ENCODE measurements at places on chromosomes 3 and 15.

- DNase-seq, result no peak
These were observed 51.4 kb upstream of the SOX2 start for GRCh38 chr3:181660337-181660736.

- no peak for DNase-seq
These were observed 20.8 kb upstream of the DNAAF4 start for GRCh38 chr15:55528812-55529211.

DNA sequence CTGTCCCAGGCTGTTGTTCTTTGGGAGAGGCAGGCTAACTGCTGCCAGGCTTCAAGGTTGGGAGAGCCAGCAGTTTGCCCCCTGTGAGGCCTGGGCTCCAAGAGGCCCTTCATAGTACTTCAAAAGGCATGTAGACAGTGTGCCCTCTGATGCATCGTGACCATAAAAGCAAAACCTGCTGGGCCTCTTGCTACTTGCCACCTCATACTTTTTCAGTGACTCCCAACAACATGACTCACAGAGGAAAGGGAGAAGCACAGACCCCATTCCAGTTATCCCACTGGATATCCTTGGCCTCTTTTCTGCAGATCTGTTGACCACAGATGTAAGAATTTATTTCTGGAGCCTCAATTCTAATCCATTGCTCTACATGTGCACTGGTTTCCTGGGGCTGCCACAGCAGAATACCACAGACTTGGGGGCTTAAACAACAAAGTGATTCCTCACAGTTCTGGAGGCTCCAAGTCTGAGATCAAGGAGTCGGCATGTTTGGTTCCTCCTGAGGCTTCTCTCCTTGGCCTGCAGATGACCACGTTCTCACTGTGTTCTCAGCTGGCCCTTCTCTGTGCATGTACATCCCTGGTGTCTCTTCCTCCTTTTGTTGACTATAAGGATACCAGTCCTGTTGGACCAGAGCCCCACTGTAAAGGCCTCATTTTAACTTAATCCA lies 8.9 kb upstream of the NSMCE3 start:
- DNase-seq, result no peak

- no peak for DNase-seq
These were observed 25.8 kb downstream of the ARNT2 start for GRCh38 chr15:80429964-80430363.

GRCh38 chr15:66472176-66472999 lies 25.2 kb downstream of the SNAPC5 start:
- no peak for DNase-seq

- DNase-seq, result no peak
These were observed 35.7 kb upstream of the BLM start for GRCh38 chr15:90681480-90681879.

GRCh38 chr15:65856821-65857455 lies 12.4 kb upstream of the RAB11A start:
- DNase-seq, result peak; percentile 29

DNA sequence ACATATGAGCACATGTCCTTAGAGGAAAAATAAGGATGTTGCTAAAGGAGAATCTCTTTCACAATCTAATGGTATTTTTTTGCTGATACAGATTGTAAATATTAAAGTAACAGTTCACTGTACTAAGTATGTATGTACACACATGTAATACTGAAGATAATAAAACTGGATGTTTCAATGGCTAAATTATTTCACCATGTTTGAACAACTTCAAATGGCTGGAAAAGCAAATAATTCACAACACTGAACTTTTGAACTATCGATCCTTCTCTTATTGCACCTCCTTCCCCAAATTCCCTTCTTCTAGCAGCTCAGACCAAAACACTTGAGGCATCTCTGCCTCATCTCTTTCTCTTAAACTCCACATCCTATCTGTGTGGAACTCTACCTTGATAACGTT lies 149.5 kb downstream of the EPHA3 start:
- DNase-seq, result no peak

DNA sequence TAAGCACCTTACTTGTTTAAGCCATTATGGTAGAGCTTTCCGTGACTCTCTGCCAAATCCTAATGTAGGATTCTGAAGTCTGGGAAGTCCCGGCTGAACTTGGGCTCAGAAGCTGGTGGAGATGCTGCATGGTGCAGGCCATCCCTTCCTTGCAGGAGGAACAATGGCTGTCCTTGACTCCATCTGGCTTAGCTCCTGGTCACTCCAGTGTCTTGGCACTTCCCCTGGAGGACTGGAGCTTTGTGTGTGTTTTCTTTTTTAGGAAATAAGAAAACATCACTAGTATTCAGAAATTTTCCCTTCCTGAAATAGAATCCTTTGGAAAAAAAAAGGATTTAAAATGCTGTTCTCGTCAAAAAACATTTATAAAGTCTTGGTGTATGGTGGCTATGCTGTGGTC lies 209.3 kb upstream of the ROPN1 start:
- no peak for DNase-seq

GRCh38 chr3:80227216-80227615 lies 459.4 kb upstream of the ROBO1 start:
- no peak for DNase-seq

DNA sequence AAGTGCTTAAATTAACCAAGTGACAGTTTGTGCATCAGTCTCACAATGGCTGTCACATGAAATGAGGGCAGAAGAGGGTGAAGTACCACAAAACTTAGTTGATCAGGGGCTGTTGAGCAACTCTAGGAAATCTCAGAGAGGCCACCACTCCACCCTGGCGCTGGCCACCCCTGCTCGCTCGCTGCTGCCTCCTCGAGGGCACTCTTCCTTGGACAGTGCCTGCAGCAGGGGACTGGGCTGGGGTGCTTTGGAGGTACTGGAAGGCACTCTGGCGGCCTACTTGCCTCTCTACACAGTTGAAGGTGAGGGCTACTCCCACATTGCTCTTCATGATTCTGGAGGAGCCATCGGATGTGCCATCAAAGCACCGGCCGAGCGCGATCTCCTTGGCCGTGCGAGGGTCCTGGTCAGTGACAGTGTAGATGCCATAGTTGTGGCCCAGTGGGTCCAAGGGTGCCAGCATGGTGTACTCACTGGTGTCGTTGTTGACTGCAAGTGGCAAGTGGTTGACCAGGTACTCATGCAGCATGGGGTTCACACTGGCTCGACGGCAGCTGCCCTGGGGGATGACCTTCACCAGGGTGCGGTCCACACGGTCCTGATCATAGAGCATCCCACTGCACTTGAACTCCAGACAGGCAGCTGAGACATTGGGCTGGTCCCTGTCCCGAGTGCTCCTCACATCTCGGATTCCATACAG lies 11.6 kb upstream of the CLPX start:
- no peak for DNase-seq

GRCh38 chr3:98763819-98764418 lies 779 bp downstream of the ST3GAL6 start:
- DNase-seq, result no peak

- DNase-seq, result no peak
These were observed 840.0 kb downstream of the EPHA3 start for GRCh38 chr3:89947337-89947954.

- no peak for DNase-seq
These were observed 22.1 kb downstream of the CDIN1 start for GRCh38 chr15:36601497-36601932.

- no peak for DNase-seq
These were observed at the start of gene GRAMD2A for GRCh38 chr15:72197460-72198355. Gene GRAMD2A, minus strand, starts transcription at chr15:72197787.

- no peak for DNase-seq
These were observed 70.9 kb downstream of the IMPG2 start for GRCh38 chr3:101249522-101249921.

DNA sequence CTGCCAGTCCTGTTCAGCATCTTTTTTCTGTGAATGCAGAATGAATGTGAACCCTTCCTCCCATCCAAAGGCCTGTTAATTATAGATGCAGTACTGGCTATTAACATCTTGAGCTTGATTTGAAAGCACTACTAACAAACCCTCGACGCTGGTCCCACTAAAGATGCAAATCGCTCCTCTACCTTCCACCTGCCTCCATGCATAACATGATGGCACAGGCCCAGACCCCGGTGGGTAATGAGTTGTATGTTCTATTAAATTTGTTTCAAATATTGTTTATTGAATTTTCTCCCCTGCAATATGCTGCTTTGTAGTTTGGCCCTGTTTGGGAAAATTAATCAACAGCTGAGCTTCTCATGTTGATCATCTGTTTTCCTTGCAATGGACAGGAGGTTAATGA lies 69.3 kb downstream of the RAB11A start:
- no peak for DNase-seq

- DNase-seq, result no peak
These were observed 97.6 kb upstream of the GAP43 start for GRCh38 chr3:115525731-115526130.

DNA sequence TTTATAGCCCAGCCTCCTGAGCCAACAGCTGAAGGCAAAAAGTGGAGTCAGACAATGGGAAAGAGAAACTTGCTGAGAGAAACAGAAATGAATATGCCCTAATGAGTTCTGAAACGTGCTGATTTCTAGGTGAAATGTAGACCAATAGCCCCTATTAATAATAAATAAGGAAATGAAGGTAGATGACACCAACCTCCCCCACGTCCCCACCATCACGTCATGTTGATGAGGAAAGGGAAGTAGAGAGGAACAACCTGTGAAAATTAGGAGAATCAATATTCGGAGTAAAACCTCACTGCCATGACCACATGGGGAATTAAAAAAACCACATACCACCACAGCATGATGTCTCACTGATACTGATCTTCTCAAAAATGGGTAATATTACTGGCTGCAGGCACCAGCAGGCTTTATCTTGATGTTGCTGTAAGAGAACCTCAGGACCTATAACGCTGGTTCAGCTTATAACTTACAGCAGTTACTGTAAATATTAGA lies 64.0 kb downstream of the KAT2B start:
- DNase-seq, result no peak

GRCh38 chr3:14283092-14283812 lies 104.6 kb downstream of the LSM3 start:
- no peak for DNase-seq

GRCh38 chr3:188348435-188349244 lies 194.7 kb downstream of the LPP start:
- DNase-seq, result no peak

DNA sequence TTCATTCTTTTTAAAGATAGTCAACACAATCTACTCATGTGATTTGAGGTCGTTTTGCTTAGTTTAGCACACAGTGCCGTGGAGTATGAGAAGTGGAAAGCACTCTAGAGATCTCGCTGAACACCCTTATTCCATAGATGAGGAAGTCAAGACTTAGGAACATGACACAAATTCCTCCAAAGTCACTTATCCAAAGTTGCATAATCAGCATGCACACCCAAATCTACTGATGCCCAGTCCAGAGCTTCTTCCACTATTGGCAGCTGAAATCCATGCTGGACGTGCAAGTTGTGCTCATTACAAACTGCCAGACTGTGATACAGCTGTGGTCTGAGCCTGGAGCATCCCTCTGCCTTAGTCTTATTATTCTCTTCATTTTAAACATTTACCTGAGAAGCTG lies 83.5 kb upstream of the ZNF280D start:
- DNase-seq, result no peak

- no peak for DNase-seq
These were observed 124.8 kb downstream of the LIPC start for GRCh38 chr15:58556541-58556940.

DNA sequence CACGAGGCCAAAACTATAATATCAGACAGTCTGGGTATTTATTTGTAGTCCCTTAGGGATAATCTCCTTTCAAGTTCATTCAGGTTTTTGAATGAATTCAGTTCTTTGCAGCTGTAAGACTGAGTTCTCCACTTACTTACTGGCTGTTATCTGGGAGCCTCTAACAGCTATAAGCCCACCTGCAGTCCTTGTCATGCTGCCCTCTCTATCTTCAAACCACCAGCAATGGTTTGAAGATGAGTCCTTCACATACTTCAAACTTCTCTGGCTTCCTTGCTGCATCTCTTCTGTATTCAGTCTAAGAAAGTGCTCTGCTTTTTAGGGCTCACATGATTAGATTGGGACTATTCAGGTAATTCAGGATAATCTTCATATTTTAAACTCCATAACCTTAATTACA lies 154.5 kb upstream of the STT3B start:
- DNase-seq, result no peak

GRCh38 chr15:31974855-31975829 lies 55.2 kb upstream of the CHRNA7 start:
- DNase-seq, result no peak

DNA sequence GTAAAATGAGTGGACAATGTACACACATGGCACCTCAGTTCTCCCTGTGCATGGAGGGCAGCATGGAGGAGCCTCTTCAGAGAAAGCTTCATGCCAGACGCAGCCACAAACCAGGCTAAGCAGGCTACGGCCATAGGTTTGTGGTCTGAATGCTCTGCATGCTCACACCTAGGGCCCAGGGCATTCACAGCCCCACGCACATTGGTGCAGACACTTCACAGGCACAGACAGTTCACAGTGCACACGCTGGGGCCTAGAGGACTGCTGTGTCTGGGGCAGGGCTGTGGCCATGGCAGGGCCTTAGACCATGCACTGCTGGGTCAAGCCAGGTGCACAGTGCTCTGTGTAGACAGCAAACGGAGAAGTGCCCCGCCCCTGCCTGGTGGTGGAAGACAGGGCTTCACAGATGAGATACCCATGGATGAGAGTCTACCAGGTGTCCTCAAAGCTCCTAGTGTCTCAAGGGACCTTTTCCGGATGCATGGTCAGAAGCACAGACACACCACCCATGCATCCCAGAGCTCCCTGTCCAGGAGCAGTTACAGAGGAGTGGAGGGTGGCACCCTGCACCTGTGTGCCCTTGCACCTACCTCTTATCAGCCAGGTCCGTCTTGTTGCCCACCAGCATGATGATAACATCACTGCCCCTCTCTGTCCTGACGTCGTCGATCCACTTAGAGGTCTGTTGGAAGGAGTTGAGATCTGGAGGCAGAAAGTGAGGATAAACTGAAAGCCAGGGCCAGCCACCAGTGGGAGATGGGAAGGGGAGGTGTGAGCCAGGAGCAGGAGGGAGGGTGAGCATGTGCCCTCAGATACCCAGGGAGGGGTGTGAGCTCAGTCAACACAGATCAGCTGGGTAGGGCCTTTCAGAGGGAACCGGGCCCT lies 33.5 kb downstream of the SRPRB start:
- no peak for DNase-seq

- DNase-seq, result no peak
These were observed 615.1 kb upstream of the KCNMB2 start for GRCh38 chr3:177921153-177921552.

GRCh38 chr3:49198161-49198560 lies 26.8 kb downstream of the KLHDC8B start:
- DNase-seq, result no peak

DNA sequence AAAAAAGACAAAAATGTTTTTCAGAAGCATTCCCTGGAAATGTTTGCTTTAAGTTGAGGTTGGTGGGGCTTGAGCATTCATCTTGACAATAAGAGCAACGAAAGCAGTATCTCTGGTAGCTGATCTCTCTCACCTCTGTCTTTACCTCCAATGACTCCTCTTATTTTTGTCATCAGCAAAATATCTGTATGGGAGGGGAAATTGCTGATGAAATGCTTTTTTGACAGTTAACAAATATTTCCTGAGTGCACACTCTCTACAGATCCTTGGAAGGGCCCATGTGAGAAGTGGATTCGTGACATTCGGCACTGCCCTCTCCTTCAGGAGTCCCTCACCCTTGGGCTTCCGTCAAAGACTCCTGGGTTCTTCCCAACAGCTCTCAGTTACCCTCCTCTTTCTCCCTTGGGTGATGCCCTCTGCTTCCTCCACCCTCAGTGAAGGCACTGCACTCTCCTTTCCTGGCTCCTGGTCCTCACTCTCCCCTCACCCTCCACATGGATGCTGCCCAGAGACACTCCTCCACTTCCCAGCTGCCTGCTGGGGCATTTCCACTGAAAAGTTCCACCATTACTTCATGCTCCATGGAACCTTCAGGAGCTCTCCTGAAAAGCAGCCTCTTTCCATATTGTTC lies 2.9 kb upstream of the CGNL1 start:
- no peak for DNase-seq

- no peak for DNase-seq
These were observed 111.0 kb downstream of the RFTN1 start for GRCh38 chr3:16402451-16402850.
